HEK293T (cell line): ENCODE measurements at places on chromosomes 4 and X.

GRCh38 chr4:56641494-56642051 lies 39.5 kb downstream of the HOPX start:
- DNase-seq = no peak

DNA sequence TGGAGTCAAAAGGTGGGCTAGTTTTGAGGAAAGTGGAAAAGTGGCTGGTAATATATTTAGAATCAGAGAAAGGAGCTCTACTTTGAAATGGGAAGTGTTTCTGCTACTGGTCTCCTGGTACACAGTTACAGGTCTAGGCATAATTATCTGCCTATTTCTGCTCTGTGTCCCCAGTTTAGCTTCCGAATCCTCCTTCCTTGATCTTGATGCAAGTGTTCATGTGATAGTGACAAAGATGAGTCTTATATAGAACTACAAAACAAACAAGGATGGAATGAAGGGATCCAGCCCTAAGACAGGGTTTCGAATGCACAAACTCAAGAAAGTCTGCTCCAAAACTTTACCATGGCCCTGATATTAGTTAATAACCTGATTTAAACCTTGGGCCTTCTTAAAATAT lies 580.2 kb downstream of the INPP4B start:
- no peak for DNase-seq

DNA sequence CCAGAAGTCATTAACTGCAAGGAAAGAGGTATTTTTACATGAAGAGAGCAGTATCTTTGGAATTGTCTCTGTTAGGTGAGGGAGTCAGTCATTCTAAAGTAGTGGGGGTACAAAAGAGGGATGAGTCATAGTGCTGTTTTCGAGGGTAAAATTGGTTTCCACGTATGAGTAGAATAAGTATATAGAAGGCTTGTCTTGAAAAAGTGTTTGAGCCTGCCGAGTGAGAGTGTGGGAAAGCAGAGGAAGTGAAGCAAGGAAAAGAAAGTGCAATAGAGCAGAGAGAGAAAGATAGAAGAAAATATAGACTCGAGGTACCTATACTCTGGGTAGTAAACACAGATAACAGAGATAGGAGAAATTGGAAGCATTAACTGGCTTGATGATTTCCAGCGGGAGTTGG lies 696.4 kb downstream of the DMD start:
- no peak for DNase-seq

DNA sequence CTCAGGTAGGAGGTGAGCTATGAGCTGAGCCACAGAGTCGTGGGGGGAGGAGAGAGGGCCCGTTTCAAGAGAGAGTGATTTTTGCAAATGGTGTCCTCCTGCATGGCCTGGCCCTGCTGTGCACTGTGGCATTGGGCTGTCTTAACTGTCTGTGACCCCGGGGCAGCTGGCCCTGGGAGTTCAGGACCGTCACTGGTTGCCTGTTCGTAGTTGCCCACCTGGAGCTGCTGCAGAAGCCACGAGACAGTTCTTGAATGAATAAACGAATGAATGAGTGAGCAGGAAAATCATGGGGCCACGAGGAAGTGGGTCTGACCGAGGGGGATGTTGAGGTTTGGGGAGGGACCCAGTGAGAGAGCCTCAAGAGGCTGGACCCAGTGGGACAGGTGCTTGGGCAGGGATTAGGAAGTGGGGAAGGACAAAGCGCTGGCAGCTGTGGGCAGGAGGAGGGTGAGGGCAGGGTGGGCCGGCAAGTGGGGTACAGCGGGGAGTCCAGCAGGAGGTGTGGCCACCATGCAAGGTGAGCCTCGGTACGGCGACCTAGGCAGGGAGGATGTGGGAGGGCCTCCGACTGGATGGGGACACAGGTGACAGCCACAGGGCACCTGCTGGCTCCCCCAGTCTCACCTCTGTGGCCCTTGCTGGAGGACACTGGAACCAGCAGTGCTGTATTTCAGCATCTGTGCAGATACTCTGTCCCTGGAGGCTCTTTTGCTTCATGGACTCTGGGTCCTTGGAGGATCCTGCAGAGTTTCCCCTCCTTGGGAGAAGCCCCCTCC lies 10.2 kb downstream of the RGS12 start:
- no peak for DNase-seq

DNA sequence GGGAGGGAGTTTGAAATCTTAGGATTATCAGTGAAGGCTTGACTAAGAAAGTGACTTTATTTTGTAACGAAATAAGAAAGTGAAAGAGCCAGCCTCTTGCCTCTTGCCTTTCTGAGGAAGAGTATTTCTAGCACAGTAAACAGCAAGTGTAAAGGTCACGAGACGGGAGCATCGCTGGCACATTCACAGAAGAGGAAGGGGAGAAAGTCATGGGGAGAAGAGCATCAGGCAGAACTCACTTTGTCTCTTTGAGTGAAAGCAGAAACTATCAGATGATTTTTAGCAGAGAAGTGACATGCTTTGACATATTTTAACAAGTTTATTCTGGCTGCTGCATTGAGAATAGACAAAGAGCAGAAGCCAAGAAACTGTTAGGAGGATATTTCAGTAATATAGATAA lies 313.8 kb downstream of the CAMK2D start:
- no peak for DNase-seq

GRCh38 chrX:7689791-7690412 lies 153.1 kb upstream of the VCX start:
- DNase-seq = no peak

- DNase-seq = no peak
Measured at GRCh38 chr4:25970226-25970675, 56.2 kb downstream of the SMIM20 start.

GRCh38 chr4:51851937-51852290 lies 9.0 kb downstream of the DCUN1D4 start:
- DNase-seq = no peak

DNA sequence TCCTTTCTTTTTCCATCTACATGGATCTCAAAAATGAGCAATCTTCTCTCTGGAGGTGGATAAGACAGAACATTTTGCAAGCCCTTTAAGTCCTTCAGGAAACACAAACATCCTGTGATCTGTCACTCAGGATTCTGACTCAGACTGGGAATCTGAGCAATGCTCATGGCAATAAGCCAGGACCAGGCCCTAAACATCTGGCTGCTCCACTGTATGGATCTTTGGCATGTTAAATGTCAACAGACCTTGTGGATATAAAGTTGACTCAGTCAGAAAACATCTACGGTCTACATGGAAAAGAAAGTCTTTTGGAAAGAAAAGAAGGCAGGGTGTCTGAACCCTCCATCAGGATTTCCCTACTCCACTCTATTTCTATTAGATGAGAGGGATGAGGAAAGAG lies 17.8 kb upstream of the CHIC2 start:
- no peak for DNase-seq

GRCh38 chr4:113436360-113436759 lies 325.2 kb downstream of the CAMK2D start:
- no peak for DNase-seq

- no peak for DNase-seq
Measured at GRCh38 chr4:120557372-120557771, 365.2 kb downstream of the PRDM5 start.

DNA sequence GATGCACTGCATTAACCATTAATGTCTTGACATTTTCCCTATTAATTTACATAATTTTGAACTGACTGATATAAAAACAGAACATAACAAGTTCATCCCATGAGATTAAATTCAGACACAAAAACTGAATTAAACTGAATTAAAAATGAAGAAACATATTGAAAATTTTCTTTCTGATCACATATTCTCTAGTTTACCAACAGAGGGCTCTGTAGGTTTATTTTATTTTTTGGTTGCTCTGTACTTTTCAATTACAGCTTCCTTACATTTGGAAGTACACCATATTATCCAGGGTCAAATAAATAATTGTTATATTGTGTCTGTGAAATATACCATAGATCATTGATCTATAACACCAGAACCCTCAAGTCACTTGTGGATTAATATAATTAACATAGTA lies 27.3 kb upstream of the CT83 start:
- DNase-seq = no peak

DNA sequence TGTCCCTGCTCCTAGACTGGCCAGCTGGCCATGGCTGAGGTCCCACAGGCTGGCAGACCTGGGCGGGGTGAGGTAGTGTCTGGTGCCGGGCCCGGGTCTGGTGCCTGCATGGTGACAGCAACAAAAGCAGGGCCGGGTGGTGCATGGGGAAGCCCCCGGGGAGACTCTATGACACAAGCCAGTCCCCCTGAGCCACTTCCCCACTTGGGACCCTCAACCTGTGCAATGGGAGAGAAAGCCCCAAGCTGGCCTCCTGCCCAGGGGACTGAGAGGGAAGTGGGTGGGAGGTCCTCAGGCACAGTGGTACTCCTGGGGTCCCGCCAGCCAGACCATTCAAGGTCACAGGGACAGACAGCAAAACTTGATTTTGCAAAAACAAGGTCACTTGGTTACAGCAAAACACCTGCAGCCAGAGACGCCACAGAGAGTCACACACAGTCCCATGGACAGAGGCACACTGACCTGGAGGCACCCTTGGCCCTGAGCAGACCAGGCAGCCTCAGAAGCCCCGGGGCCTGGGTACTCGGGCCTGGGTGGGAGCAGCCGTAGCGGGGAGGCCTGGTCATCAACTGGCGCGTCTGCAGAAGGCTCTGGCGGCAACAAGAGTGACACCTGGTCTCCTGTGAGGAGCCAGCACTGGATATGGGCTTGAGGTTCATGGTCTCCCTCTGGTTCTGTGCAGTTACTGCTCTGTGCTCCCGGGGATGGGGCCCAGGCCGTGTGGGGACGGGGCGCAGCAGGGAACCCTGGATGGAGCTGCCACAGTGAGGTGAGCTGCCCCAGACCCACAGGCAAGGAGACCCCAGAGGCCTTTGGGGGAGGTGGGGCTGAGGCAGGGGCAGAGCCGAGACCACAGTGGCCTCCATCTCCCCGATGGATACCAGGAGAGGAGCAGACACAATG lies 60.6 kb downstream of the HTRA3 start:
- no peak for DNase-seq

- no peak for DNase-seq
Measured at GRCh38 chrX:46226422-46226821, 318.8 kb downstream of the ZNF674 start.

- DNase-seq = no peak
Measured at GRCh38 chr4:135510582-135510981, 1309.0 kb upstream of the PABPC4L start.

DNA sequence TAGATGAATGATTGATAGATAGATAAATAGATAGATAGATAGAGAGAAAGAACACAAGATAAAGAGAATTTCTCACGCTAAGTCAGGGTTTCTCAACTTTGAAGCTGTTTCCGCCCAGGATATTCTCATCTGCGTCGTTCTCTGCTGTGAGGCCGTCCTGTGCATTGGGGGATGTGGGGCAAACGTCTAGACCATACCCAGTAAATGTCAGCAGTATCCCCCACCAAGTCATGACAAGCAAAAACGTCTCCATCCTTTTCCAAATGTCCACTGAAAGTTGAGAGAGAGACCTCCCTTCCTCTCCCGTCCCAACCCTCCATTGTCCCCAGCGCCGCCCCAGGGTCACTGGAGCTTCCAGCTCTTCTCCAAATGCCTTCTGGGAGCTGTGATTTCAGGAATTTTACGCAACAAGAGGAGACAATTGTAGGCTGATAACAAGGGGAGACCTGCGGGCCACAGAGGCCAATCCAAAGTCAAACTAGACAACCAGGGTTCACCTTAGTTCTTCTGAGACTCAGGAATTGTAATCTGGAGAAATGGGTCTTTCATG lies 8.9 kb upstream of the CRLF2 start:
- DNase-seq = no peak

DNA sequence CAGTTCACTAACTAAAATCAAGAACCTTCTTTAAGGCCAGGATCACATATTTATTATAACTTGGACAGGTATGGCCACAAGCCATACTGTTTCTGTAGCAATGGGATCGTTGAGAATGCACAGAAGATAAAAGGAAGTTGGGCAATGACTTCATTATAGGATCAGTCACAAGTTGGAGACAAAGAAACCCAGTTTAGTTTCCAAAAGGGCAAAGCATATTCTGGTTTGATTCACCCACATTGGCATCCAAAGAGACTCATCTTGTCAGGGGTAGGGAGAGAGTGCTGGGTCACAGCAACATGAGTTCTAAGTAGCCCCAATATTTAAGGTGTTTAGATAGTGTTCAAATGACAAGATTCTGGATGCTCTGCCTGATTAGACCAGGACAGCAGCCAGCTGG lies 317.1 kb upstream of the GALNT7 start:
- DNase-seq = no peak

DNA sequence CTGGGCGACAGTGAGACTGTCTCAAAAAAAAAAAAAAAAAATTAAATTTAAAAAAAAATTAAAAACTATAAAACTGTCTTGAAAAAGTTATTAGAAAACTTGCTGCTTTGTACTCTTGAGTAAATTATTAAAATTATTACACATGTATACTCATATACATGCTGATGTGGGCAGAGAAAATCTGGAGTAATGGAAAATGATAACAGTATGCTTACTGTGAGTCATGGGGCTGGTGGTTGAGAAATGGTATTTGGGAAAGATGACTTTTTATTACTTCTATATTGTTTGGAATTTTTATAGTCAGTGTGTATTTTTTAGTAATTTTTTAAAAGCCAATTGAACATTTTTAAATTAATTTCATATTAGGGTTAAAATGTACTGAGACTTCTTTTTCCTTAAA lies 7.5 kb downstream of the YY2 start:
- DNase-seq = no peak

DNA sequence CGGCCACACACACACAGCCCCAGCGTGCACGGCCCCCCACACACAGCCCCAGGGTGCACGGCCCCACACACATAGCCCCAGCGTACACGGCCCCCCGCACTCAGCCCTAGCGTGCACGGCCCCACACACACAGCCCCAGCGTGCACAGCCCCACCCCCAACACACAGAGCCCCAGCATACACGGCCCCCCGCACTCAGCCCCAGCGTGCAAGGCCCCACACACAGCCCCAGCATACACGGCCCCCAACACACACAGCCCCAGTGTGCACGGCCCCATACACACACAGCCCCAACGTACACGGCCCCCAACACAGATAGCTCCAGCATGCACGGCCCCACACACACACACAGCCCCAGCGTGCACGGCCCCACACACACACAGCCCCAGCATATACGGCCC lies 17.6 kb downstream of the GAK start:
- DNase-seq = no peak

- DNase-seq = no peak
Measured at GRCh38 chr4:112563431-112564200, 47.6 kb upstream of the NEUROG2 start.

GRCh38 chr4:136203199-136203598 lies 1329.1 kb downstream of the PCDH18 start:
- no peak for DNase-seq

DNA sequence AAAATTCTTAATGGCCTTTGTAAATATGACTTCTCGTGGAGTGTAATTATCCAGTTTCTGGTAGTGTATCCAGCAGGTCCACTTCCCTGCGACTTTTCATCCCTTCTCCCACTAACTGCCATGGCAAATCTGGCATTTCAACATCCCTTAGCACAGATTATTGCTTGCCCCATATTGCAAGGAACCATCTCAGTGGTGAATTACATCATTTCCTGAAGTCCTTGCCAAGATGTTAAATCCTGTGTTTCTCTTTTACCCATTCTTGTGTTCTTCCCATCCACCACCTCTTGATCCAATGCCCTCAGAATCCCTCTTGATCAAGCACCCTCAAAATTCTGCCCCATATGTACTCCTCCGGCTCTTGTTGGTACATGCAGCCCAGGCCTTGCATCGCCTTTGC lies 88.1 kb upstream of the ZNF81 start:
- no peak for DNase-seq
